ENCODE measurements at places on chromosomes 1 and 21. TPM values are rescaled to one million over a fixed set of nuclear protein-coding genes. Genes with fewer than 3 reads are reported as not detected.

- no peak for DNase-seq
Observed at GRCh38 chr1:185477638-185478580, 160.9 kb upstream of the IVNS1ABP start.

The LRRC7 gene
- total RNA-seq, result 9.5 TPM

The PAQR7 gene
- 7.1 TPM for total RNA-seq

The PGLYRP4 gene
- total RNA-seq, result not detected

- DNase-seq, result no peak
Observed at GRCh38 chr1:208837242-208837641, 593.1 kb upstream of the PLXNA2 start.

GRCh38 chr1:183989078-183989577 lies 48.4 kb downstream of the COLGALT2 start:
- DNase-seq, result peak; percentile 86

The TSHB gene
- total RNA-seq, result not detected

GRCh38 chr1:204093421-204093717 lies 20.5 kb downstream of the SOX13 start:
- no peak for DNase-seq

DNA sequence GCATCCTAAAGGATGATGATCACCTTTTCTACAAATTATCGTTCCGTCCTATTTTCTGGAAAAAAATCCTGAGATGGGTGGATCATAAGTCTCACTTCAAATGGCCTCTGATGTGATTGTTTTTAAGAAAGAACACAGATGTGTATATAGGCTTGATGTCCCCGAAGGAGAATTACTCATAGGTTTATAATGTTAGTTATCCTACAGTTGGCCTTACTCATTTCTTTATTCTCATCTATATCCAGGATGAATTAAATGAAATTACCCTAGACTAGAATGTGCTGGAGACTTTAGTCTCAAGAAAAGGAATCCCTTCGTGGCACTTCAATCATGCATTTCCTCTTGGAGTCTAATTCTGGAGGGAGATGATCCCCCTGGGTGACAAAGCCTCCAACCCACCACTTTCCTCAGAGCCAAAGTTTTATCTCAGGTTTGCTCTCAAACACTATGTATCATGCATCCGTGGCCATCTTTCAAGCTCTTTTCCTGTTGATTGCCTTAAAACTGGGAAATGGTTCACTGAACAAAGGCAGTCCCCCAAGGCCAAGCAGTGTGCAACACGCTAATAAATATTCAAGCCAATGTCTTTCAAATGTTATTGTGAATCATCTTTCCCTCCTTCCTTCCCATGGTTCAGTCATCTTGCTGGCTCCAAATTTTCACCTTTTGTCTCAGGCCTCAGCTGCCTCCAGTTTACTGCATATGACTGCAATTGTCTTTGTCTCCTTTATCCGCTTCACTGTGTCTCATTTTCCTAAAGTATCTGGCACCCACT lies 32.5 kb upstream of the SMYD2 start:
- no peak for DNase-seq

DNA sequence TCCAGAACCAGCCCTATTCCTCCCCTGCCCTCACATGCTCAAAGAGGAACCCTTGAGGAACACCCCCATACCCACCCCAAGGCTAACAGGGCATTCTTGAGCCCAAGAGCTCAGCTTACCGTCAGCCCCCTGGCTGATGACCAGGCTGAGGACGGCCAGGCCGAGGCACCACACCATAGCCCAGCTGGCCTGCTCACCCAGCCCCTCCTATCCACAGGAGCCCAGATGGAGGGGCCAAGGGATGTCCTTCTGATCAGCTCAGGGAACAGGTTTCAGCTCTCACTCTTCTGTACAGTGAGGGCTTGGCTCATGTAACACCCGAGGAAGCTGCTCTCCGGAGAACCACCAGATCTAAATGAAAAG lies 2.2 kb downstream of the IGSF9 start:
- no peak for DNase-seq

The AMY1B gene
- not detected for total RNA-seq

- no peak for DNase-seq
Observed at GRCh38 chr1:93779540-93780165, 98.0 kb upstream of the BCAR3 start.

GRCh38 chr1:196997423-196997822 lies 20.1 kb downstream of the CFHR5 start:
- DNase-seq, result no peak

GRCh38 chr1:179575497-179576314 lies at the start of gene NPHS2:
NPHS2 (minus strand) TSS chr1:179575948; CDS start chr1:179575864, 84 bp downstream.
- DNase-seq, result no peak

The STPG1 gene
- total RNA-seq, result 2.1 TPM

DNA sequence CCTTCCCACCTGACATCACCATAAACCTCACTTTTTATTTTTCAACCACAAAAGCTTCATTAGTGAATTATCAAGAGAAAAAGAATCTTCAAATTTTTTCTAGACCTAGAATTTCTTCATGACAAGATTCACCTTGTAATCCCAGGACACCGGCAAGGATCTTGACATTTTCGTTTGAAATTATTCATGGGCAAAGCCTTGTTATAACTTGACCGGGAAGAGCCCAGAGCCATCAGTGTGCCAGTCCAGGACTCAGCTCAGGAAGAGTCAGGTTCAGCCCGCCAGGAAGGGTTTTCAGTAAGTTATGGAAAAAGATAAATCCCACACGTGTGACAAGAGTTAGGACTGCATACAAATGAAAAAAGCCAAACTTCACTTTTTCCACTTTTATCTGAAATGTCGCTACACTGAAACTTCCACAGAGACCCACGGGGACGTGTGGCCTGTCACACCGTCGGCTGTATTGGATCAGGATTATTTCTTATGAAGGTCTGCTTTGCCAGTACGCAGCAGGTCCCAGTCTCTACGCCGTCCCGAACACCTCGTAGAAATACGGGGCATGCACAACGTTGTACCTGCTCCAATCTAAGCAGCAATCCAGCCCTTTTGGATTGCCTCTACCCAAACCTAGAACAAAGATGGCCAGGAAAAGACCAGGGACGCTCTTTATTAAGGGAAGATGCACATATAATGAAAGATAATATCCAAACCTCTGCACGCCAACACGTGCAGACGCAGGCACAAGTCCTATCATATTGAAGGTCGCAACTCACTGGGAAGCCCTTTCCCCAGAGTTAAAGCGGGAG lies 916 bp downstream of the F3 start:
- no peak for DNase-seq

DNA sequence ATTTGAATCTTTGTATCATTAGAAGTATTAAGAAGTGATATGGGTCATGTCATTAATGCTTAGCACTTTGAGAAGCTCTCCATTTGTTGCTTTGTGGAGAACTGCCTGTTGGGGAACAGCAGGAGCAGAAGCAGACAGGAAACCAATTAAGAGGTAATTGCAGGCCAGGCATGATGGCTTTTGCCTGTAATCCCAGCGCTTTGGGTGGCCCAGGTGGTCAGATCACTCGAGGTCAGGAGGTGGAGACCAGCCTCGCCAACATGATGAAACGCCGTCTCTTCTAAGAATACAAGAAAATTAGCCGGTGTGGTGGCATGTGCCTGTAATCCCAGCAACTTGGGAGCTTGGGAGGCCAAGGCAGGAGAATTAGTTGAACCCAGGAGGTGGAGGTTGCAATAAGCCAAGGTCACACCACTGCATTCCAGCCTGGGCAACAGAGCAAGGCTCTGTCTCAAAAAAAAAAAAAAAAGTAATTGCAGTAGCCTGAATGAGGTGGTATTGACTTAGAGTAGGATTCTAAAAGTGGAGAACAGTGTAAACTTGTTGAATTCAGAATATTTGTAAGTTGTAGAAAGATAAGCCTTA lies 57.8 kb upstream of the FASLG start:
- no peak for DNase-seq

DNA sequence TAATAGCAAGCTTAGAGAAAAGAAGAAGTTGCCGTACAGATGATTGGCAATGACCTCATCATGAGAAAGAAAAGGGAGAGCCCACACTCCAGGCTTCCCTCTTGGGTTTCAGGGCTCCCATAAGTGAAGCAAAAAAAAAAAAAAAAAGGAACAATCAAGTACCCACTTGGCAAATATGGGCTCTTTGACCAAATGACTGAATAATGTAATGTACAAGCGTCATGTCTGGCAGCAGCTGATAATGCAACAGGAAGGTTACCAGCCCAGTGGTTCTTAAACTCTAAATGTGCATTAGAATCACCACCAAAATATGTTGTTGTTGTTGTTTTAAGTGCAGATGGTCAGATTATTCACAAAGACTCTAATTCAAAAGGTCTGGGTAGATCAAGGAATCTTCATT lies 13.5 kb downstream of the TNFSF4 start:
- no peak for DNase-seq

DNA sequence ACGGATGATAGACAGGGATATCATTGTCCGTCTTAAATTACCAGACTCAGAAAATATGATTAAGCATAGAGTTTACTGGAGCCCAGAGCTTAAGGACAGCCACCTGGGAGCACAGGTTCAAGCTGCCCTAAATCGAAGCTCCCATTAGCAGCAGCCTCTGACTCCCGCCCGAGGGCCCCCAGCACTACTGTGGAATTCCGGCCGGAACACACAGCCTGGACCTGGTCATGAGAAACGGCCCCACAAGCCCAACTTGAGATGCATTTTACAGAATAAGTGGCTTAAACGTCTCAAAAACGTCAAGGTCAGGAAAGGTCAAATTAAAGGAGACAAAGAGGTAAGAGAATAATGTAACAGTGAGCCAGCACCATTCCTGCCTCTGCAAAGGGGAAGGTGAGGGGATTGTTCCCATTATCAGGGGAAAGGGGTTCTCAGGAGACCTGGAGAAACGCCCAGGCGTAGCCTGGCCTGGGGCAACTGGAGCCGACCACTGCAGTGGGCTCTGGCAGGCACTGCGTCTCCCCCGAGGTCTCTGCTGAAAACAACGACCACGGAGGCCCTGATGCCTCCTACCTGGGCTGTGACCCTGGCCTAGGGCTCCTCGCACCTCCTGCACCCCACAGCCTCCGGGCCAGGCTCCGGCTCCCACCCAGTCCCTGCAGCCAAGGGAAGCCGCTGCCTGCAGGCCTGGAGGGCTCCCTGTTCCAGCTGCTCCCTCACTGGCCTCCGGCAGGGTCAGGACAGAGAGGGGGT lies 11.5 kb upstream of the COL6A1 start:
- no peak for DNase-seq

DNA sequence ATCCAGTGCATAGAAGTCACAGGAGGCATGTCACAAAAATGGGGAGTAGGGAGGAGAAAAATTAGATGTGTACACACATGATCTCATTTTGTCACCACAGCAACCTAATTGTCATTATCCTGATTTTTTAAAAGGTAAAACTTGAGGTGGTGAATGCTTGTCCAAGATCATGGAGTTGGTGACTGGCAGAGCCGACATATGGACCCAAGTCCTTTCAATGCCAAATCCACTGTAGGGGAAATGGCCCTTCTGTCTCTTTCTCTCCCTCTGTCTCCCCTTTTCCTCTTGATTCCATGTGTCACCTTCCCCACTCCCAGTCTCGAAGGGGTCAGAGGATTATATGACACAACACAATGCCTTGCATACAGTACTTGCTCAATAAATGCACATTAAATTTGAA lies 65.7 kb upstream of the JUN start:
- no peak for DNase-seq

The DMBX1 gene
- not detected for total RNA-seq

The MTFR1L gene
- total RNA-seq, result 59.6 TPM

The LHX8 gene
- total RNA-seq, result not detected

DNA sequence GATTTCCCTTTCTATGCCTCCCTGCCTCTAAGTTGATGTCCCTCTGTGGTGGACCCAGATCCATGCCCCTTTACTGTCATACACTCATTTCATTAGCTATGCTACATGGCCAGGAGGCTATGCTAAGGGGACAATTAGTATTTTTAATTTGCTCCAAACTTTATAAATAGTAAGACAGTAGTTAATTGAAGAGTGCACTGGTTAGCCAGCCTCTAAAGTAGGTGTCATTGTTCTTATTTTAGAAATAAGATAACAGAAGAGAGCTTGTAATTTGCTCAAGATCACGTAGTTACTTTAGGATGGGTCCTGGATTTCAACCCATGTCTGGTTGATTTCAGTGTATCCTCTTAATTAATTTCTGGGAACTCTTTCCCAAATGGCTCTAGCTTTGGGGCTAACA lies 29.4 kb upstream of the GNG12 start:
- DNase-seq, result no peak

All from posterior vena cava (tissue), 2 donors.